ENCODE measurements at places on chromosomes 7 and 10.

DNA sequence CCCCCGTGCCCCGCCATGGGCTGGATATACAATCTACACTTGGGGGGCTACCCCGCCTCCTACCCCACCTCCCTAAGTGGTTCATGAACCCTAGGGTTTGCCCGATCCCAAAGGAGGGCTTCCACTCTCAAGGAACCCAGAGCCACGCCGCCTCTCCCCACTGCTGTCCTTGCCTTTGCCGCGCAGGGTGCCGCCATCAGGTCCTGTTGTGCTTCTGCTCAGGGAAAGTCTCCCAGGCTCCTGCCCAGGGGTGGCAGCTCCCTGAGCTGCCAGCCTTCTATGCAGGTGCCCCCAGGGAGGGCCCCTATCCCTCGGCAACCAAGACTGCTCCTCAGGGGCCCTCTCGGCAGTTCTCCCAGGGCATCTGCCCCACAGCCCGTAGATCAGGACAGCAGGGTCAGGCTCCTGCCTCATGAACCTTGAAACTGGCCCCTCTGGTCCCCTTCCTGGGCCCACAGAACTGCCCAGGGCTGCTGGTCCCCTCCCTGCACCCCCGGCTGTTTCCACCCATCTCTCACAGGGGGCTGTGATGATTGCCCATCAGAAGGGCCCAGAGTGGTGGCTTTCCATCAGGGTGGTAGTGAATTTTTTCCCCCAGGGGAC, 13.0 kb upstream of the PCBD1 start:
- peak; percentile 67 for DNase-seq

- DNase-seq, result no peak
Observed at GRCh38 chr7:3393862-3394261, 92.8 kb downstream of the SDK1 start.

DNA sequence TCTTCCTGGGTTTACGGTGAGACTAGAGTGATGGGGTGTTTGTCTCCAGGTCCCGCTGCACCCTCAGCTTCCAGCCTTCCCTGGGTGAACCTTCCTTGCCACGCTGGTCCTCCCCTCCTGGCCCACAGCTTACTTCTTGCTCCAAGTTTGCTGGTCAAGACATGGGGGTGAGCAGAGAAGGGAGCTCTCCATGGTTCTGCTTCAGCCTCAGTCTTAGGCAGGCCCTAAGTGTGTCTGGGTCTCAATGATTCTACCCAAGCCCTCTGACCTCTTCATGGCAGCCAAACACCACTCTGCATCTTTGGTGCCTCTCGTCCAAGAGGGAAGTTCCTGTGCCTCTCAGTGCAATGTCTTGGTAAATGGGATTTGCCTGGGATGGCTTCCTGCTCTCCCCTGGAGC, 356.5 kb upstream of the KLF6 start:
- DNase-seq, result no peak

GRCh38 chr7:4837041-4837802, 24.6 kb downstream of the PAPOLB start:
- DNase-seq, result peak; percentile 81

DNA sequence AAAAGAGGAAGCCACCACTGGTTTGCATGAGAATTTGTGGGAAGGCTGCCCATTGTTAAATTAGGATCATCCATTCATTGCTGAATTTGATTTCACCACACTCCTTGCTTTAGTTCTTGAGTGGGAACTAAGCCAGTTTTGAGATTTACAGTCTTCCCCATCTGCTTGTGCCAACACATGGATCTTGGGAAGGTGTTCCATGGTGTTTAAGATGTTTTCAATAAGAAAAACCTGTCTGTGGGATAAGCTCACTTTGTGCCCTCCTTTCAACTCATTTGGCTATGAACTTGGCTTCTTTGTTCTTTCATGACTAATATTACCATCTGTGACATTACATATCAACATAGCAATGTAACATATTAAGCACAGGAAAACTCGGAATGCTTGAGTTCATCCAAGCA, 73.2 kb downstream of the INHBA start:
- no peak for DNase-seq

DNA sequence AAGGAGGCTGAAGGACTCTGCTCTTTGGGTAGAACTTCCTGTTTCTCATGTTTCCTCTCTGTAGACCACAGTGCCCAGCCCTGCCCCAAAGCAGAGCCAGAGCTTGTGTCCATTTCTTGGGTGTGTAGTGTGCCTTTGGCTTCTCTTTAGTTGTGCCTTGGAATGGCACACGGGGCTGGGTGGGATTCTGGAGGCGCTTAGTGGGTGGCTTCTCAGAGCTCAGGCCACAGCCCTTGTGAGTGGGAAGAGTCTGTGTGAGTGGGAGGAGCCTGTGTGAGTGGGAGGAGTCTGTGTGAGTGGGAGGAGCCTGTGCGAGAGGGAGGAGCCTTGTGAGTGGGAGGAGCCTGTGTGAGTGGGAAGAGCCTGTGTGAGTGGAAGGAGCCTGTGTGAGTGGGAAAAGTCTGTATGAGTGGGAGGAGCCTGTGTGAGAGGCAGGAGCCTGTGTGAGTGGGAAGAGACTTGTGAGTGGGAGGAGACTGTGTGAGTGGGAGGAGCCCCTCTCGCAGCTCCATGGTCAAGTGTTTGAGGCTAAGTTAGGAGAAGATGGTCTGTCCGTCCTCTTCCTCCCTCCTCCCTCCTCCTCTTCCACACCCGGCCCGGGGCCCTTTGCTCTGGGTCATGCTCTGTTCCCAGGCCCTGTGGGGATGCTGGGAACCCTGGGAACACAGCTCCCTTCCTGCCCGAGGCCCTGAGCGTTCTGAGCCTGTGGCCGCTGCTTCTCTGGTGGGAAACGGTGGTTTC, 153.0 kb downstream of the GRK5 start:
- DNase-seq, result no peak

GRCh38 chr7:101956130-101956529, 138.7 kb downstream of the CUX1 start:
- DNase-seq, result no peak

GRCh38 chr7:44141221-44141850, at the start of gene MYL7:
MYL7 (minus strand) TSS chr7:44141332; CDS start chr7:44141305, 27 bp downstream.
- no peak for DNase-seq

DNA sequence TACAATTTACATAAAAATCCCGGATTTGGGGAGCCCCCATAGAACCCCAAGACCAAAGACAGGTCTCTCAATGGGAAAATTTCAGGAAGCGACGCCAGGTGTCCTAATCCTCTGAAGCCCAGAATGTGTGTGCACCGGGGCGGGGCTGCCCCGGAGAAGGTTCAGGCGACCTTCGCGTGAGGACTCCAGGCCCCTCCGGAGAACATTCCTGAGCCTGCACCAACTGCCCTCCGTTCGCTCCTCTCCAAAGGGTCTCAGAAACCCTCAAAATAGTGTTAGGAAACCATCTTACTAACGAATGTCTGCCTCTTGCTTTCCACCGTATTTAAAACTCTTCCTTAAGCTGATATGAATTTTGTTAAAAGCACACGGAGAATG, 78.5 kb upstream of the INSIG1 start:
- peak; percentile 41 for DNase-seq

GRCh38 chr10:124291001-124291701, 127.6 kb downstream of the OAT start:
- DNase-seq, result peak; percentile 89

DNA sequence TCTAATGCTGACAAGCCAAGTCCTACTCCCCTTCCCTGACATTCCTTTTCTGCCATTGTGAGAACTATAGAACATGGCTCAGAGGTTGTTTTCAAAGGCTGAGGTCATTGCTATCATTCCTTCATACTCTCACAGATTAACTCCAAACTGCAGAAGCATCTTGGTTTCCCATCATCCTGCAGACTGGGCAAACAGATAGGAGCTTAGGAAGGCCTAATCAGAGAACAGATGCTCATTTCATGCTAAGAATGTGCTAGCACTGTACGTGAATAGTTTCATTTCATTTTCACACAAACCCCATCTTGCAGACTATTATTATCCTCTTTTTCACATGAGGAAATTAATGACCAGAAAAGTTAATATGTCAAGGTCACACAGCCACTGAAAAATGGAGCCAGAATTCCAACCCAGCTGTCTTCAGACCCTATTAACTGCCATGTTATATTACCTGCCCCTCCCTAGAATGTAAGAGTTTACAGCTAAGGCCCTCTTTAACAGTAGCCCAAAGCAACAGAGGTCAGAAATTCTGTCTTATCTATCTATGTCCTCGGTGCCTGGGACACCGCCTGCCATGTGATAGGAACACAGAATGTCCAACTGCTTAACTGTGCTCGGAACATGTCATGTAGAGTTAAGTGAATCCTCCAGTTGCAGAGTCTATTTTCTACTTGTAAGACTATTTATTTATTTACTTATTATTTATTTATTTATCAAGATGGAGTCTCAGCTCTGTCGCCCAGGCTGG, 2.9 kb upstream of the LCOR start:
- DNase-seq, result no peak

DNA sequence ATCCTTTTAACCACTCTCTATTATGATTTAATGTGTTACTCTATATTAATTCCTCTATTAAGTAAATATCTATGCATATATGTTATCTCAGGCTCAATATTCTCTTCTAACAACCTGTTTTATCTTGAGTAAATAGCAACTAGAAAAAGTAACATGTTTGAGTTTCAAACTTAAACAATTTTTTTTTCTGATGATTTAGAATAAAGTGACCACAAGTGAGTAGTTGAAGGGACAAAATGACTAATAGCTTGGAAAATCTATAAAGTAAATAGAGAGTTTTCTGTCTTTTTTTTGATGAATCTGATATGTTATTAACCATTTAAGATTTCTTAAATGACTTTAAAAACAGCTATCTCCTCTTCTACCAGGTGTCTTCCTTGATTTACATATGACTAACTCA, 483.8 kb downstream of the TFEC start:
- DNase-seq, result no peak

DNA sequence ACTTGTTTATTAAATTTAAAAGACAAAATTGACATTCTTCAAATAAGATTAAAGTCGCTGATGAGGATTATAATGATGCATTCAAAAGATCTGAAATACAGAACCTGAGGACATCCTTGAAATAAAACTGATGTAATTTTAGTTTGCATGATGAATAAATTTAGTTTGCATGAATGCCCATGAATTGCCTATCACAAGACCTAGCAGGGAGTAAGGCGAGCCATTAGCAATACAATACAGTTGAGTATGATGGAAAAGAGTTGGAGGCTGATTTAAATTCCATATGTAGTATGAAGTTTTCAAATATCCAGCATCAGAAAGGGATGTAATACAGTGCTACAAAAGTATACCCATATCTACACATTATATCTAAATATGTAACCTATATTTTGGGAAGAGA, 321.3 kb downstream of the CACNA2D1 start:
- no peak for DNase-seq

- no peak for DNase-seq
Observed at GRCh38 chr10:9268176-9268575, 1213.7 kb downstream of the GATA3 start.

- DNase-seq, result no peak
Observed at GRCh38 chr7:31310321-31310935, 30.1 kb downstream of the NEUROD6 start.

- no peak for DNase-seq
Observed at GRCh38 chr10:52682766-52683165, 89.8 kb downstream of the MBL2 start.

- DNase-seq, result no peak
Observed at GRCh38 chr10:32299354-32299980, 47.5 kb downstream of the EPC1 start.

DNA sequence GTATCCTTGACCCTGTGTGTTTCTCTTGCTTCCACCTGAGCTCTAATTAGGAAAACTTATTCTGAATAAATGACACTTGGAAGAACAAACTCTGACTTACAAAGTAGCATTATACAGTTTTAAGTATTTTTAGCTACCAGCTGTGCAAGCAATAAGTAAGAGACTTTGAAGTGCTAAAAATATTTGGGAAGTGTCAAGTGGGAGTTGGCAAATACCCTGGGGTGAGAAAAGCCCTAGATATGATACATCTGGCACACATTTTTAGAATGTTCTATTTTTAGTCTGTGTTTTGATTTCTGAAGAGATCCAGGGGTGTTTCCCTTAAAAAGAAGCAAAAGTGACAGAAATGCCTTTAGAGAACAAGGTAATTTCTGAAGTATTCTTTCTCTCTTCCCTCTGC, 132.7 kb upstream of the TEX47 start:
- DNase-seq, result no peak

DNA sequence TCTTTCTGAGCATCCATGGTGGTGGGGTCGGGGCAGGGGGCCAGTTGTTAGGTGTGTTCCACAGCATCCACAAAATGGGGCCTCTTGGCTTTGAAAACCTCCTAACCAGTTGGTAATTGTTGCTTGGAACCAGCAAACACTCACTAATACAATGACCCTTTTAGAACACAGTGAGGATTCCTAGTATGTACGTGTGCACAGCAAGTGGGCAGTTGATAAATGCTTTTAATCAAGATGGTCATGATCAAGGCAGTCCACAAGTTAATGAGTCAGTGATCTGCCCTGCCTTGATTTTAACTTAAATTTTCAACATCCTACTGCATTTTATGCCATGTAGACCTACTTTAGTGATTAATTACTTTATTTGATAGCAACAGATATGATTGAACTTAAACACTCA, 103.1 kb downstream of the ETV1 start:
- no peak for DNase-seq

- DNase-seq, result no peak
Observed at GRCh38 chr10:110615057-110615747, 28.9 kb upstream of the RBM20 start.

- DNase-seq, result no peak
Observed at GRCh38 chr10:129893104-129894089, 70.7 kb downstream of the EBF3 start.

DNA sequence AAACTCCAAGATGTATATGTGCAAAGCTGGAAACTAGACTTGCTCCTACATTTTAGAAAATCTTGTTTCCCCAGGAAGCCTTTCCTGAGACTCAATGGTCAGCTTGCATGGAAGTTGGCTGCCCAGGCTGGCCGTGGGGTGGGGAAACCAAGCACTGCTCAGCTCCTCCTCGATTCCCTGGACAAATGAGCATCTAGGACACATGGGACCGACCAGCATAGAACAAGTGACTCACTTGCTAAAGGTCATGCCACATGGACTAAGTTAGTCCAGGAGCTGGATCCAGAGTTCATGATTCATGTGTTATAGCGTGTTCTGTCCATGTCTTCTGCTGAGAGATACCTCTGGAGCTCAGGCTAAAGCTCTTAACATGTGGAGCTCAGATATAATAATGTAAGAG, 6.2 kb downstream of the FAM180A start:
- DNase-seq, result no peak

GRCh38 chr7:135745703-135746312, 2.8 kb downstream of the FAM180A start:
- no peak for DNase-seq

DNA sequence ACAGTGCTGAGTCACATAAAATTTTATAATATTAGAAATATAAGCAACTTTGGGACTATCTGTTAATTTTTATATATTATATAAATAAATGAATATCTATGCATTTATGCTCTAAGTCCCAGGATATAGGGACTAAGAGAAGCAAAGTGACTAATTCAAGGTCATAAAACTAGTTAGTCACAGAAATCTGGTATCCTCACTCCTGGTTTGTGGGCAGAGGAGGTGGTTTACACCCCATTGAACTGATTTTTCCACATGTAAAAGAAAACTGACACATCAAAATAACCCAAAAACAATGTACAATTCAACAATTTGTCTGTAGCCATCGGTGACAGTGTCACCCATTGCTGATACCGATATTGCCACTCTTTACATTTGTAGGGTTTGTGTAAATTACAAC, 3.0 kb downstream of the PCLO start:
- no peak for DNase-seq

All from mesenteric fat pad (tissue), 1 donor.